A375 (cell line): ENCODE measurements at places on chromosomes 7 and 10. TPM values are rescaled to one million over a fixed set of nuclear protein-coding genes. Genes with fewer than 3 reads are reported as not detected.

Gene AP4M1
- total RNA-seq, result 22.2 and 36.8 TPM in 2 replicates

Gene GARIN1A
- 0.87 and 1.1 TPM in 2 replicates for total RNA-seq

Gene AQP1
- total RNA-seq, result 1.2 TPM in 2 replicates

Gene ADARB2
- total RNA-seq, result 0.60 and 1.3 TPM in 2 replicates

Gene PPP1R17
- not detected in 2 replicates for total RNA-seq

Gene CPVL
- 12.3 and 13.3 TPM in 2 replicates for total RNA-seq

Gene ACHE
- total RNA-seq, result 0.29 TPM in 1 of 2 replicates, not detected in the other

Gene TYSND1
- total RNA-seq, result 17.3 and 19.6 TPM in 2 replicates

Gene GSTO1
- 117 and 139 TPM in 2 replicates for total RNA-seq

Gene HABP2
- total RNA-seq, result 0.08 TPM in 1 of 2 replicates, not detected in the other

Gene UPK3BL2
- total RNA-seq, result 21.6 and 24.7 TPM in 2 replicates
